NCI-H1092 (cell line): ENCODE measurements at places on chromosomes 12 and 14.

DNA sequence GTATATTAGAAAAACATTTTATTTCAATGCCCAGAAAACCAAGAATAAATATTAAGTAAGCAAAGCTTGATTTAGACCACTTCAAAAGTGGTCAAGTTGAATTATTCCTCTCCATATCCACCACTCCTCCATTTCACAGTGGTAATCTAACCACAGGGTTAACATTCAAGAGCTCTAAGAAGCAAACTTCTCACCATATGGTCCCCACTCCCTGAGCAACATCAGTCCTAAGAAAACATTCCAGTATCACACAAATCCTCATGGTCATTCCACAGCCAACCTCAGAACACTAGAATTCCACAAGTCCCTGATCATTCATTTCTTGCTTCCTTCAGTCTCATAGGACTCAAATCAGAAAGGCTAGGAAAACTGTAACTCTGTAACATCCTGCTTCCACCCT, 47.9 kb downstream of the ST8SIA1 start:
- no peak for DNase-seq

- DNase-seq = no peak
These were observed 57.6 kb downstream of the CCDC85C start for GRCh38 chr14:99546234-99546879.

DNA sequence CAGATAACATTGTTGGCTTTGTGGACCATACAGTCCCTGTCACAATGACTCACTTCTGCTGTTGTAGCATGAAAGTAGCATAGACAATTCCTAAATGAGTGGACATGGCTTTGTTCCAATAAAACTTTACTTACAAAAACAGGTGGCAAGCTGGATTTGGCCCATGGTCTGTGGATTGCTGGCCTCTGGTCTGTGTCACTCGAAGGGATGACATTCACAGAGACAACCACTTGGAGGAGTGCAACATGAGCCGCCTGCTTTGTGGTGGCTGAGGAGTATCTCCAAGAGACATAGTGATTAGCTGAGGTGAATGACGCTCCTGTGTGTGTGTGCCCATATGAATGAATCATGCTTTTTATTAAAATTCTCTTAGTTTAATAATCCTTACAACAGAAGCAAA, 81.3 kb upstream of the NRXN3 start:
- DNase-seq = no peak

DNA sequence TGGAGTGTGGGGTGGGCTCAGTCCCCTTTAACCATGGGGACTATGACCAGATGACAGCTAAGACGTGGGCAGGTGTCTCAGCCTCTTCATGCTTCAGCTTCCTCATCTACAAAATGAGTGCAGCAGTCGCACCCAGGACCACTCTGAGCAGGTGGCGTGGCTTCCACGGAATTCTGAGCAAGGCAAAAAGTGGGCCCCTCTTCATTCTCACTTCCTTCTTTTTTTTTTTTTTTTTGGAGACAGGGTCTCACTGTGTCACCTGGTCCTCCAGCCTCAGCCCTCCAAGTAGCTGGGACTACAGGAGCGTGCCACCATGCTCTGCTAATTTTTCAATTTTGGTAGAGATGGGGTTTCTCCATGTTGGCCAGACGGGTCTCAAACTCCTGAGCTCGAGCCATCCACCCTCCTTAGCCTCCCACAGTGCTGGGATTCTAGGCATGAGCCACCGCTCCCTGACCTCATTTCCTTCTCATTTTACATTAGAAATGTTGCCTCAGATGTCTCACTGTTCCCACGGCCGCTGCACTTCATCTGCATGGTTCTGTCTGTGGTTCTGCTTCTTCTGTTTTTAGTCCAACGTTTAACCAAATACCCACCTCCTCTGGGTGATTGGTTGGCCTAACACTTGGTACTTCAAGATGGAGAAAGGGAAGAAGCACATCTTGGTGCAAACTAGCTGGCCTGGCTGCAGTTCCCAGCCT, 41.3 kb upstream of the BCL7A start:
- no peak for DNase-seq

- DNase-seq = no peak
These were observed 65.3 kb downstream of the BLTP3B start for GRCh38 chr12:100077367-100077766.

DNA sequence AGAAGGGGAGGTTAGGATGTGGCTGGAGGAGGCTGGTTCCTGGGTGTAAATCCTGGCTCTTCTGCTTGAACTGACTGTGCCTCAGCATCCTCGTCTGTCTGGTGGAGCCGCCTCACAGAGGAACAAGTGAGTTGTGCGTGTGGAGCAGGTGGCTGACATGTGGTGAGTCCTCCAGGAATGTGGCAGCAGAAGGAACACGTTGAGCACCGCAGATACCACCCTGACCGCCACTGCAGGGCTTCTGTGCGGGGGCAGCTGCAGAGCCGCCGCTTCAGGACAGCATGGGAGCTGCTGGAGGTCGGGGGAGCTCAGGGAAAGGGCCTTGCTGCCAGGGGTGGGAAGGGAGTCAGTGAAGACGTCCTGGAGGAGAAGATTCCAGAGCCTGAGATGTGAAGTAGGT, 48.9 kb downstream of the TRAF3 start:
- no peak for DNase-seq
